ENCODE measurements at places on chromosomes 11 and 22. TPM values are rescaled to one million over a fixed set of nuclear protein-coding genes. Genes with fewer than 3 reads are reported as not detected.

Gene PNPLA3
- total RNA-seq: 5.5 TPM

Gene MYEOV
- 1.2 TPM for total RNA-seq

Gene TRMT2A
- total RNA-seq: 63.3 TPM

Gene KREMEN1
- total RNA-seq: 6.5 TPM

Gene KRTAP5-1
- not detected for total RNA-seq

Gene UPK3A
- not detected for total RNA-seq

Gene ABCC8
- not detected for total RNA-seq

Gene PKP3
- total RNA-seq: 0.56 TPM

Gene TRIM44
- total RNA-seq: 31.5 TPM

All from smooth muscle cell of the pulmonary artery (primary cell).